ENCODE measurements at places on chromosomes 1 and 21.

DNA sequence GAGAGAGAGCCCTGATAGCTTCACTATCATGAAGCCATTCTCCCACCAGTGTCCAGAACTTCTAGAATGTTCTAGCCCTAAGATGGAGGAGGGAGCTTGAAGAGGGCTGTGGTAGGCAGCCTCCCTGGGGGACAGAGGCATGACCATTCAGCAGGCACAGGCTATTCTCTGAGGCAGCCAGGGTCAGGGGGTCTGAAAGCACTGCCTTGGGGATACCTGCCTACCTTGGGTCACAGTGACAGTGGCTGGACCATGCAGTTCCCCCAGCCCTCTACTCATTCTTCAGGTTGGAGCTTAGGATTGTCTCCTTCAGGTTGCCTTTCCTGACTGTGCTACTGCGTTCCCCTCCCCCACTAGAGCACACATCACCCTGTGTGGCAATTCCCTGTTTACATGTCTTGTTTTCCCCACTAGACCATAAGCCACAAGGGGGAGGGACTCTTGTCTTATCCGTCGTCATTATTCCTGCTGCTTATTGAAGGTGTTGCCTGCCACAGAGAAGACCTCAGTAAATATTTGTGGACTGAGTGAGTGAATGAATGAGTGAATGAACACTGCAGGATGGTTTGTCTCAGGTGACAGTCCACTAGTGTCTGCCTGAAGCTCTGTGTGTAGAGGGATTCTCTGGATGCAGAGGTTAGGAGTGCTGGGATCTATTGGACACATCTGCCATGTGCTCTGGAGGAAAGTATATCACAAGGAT lies 5.2 kb downstream of the ZDHHC18 start:
- peak; percentile 22 for DNase-seq

GRCh38 chr1:82215853-82216175 lies 415.1 kb downstream of the ADGRL2 start:
- DNase-seq = no peak

GRCh38 chr1:24695202-24695974 lies 49.9 kb upstream of the CLIC4 start:
- DNase-seq = peak; percentile 58

GRCh38 chr1:92945748-92946270 lies 15.5 kb downstream of the DIPK1A start:
- DNase-seq = no peak

DNA sequence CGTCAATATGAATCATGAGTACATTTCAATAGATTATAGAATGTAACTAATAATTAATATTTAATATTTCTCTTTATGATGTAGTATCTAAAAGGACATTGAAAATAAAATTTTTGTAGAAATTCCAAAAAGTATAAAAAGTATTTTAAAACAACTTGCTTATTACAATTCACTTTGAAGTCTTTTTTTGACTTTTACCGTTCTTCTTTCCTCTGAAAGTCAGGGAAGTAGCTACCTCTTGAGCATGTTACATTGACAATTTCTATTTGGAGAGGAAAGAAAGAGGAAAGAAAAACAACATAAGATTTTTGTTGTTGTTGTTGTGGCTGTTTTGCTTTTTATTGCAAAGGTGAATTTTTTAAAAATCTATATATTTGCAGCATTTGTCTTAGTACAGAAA lies 1.3 kb downstream of the PTPRC start:
- no peak for DNase-seq

GRCh38 chr1:206029484-206029883 lies 5.8 kb upstream of the CTSE start:
- no peak for DNase-seq

- no peak for DNase-seq
Observed at GRCh38 chr21:39675590-39675989, 62.9 kb downstream of the B3GALT5 start.

DNA sequence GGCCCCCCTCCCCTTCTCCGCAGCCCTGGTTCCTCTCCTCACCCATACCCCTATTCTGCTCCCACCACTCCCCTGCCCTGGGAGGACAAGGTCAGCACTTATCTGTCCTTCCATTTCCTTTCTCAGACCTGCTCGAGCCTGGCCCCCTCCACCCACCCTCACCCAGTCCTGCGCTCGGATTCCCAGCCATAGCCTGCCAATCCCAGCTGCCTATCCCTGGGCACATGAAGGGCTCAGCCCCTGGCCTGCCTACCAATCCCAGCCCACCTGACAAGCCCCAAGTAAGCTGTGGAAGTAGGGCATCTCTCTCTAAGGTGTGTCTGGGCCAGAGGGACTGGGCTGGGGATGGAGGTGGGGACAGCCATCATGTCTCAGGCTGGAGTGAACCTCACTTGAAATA lies 5.4 kb downstream of the BLACAT1 start:
- DNase-seq = no peak

- no peak for DNase-seq
Observed at GRCh38 chr21:35273333-35273732, 224.2 kb upstream of the RUNX1 start.

- DNase-seq = no peak
Observed at GRCh38 chr1:77688939-77689338, 6.5 kb upstream of the ZZZ3 start.

GRCh38 chr1:215001419-215002021 lies 81.0 kb upstream of the KCNK2 start:
- DNase-seq = no peak

- DNase-seq = peak; percentile 94
Observed at GRCh38 chr1:160837558-160838205, 25.0 kb downstream of the CD244 start.

GRCh38 chr1:153568367-153569099 lies 2.9 kb upstream of the S100A2 start:
- DNase-seq = peak; percentile 81

GRCh38 chr1:183859831-183860230 lies 54.9 kb downstream of the RGL1 start:
- DNase-seq = no peak

- DNase-seq = no peak
Observed at GRCh38 chr1:206508956-206509355, 1.6 kb downstream of the RASSF5 start.

GRCh38 chr1:181113059-181113641 lies 24.6 kb downstream of the IER5 start:
- no peak for DNase-seq

DNA sequence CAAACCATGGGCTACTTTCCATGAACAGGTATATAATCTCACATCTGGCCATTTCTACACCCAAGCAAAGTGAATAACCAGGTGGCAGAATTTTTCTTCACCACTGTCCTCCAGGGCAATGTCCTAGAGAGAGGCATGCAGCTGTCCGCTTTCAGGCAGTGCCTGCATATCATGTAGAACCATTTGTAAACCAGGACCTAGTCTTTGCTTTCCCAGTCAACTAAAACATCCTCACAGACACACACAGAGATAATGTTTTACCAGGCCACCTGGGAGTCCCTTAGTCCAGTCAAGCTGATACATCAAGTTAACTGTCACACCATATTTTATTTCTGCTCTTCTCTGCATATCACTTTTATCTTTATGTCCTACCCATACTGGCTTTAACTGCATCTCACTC lies 26.2 kb downstream of the TNFSF18 start:
- no peak for DNase-seq

DNA sequence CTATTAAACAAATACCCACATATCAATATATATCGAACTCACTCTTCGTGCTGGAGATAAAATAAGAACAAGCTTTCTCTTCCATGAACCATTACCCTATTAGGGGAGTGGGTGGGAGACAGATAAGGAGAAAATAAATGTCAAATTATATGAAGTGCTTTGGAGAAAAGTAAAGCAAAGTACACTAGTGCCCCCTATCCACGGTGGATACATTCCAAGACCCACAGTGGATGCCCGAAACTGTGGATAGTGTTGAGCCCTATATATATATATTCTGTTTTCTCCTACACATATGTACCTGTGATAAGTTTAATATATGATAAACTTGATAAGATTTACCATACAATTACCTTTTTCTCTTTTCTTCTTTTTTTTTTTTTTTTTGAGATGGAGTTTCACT lies 54.6 kb downstream of the FH start:
- no peak for DNase-seq

DNA sequence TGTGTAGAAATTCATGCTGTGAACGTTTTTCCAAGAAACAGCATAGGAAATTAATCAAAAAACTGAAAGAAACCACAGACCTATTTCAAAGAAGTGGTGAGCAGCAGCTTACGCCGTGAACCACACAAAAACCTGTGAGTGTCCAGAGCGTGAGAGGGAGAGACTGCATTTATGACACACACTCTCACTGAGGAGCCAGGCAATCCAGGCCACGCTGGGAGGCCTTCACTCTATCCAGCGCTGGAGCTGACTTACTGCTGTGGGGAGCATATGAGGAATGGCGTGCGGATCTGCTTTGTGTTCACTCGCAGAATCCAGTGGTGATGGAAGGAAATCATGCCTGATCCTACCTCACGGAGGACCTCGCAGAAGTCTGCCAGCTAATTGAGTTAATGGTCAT lies 12.7 kb downstream of the ADAMTS1 start:
- peak; percentile 37 for DNase-seq

DNA sequence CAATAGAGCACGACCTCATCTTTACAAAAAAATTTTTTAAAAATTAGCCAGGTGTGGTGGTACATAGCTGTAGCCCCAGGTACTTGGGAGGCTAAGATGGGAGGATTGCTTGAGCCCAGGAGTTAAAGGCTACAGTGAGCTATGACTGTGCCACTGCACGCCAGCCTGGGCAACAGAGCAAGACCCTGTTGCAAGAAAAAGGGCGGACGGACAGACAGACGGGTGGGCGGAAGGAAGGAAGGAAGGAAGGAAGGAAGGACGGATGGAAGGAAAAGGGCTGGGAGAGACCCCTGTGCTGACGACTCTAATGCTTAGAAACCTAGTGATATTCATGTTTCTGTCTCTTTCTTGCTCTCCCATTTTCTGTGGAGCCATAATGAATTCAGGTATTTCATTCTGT lies 14.4 kb downstream of the PI4KB start:
- DNase-seq = no peak

Measured in common myeloid progenitor, CD34-positive (primary cell).